Stimulated activated CD8-positive, alpha-beta memory T cell treated with anti-CD3 and anti-CD28 coated beads, Interleukin-15, amount 100 ng/mL, for 48 hours (primary cell): ENCODE measurements at places on chromosomes 4 and X.

- DNase-seq, result no peak
Observed at GRCh38 chrX:132676561-132677186, 187.8 kb upstream of the MBNL3 start.

DNA sequence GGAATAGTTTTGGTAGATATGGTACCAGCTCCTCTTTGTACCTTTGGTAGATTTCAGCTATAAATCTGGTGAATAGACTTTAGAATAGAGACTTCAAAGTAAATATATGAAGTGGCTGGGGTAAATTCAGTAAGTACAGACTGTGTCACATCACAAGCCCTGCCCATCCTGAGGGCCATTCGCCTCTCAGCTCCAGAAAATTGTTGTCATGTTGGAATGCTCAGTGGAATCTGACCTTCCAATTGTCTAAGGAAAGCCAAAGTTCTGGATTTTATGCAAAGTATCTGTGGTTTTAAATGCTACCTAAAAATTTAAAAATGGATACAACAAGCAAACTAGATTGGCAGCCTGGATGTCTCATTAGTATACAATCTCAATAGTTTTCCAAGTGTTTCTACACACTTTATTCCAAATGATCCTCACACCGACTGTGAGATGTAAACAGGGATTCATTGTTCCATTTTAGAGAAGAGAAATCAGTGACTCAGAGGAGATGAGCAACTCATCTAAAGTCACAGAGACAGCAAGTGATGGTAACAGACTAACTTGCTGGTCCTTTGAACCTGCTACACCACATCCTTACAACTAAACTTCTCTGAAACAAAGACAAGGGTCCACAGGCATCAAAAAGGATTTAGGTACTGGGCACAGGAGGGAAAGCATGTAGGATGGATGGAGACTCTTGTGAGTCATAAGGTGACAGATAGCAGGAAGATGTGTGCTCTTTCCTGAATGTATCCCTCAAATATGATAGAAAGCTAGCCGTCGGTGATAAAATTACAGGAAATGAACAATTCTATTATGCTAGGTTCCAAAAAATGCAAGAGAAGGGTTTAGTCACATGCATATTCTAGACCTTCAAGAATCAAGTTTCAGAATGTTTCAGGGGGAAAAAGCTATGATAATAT, 127.3 kb downstream of the ATP10D start:
- no peak for DNase-seq

GRCh38 chr4:173490817-173491528, 39.1 kb downstream of the HAND2 start:
- no peak for DNase-seq

- no peak for DNase-seq
Observed at GRCh38 chrX:9149501-9150245, 115.7 kb upstream of the FAM9B start.

DNA sequence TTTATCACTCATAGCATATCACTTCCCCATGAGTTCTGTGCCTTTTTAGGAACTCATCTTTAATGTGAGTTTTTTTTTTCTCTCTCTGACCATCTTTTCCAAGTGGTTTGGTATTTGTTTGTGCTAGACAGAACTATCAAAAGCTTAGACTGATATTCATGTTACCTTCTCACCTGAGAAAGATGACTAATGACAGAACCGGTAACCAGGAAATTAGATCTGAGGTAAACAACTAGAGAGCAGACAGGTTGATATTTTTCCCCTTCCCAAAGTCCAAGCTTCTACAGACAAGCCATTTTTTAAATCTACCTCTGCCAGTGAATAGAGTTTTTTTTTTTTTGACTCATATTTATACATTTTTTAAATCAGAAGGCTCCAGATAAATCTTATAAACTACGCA, 17.0 kb upstream of the SRD5A3 start:
- DNase-seq, result no peak

GRCh38 chr4:188411805-188412204, 272.6 kb downstream of the TRIML1 start:
- no peak for DNase-seq

GRCh38 chrX:25503826-25504225, 488.1 kb upstream of the ARX start:
- no peak for DNase-seq

GRCh38 chrX:19673375-19674040, 158.2 kb upstream of the MAP3K15 start:
- DNase-seq, result no peak

DNA sequence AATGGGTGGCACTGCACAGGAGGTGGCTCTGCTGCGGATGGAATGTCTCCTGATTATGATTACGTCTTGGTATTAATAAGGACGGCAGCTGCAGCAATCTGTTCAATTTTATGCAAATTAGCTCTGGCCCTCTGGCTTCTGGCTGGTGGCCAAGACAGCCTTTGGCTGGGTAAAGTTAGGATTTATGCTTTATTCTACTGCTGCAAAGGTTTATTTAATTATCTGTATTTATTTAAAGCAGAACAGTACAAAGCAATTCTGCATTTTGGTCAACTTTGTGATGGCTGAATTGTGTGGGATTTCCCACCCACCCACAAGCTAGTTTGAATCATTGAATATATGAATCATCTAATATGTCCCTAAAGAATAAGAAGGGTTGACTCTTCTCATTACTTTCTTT, 745.6 kb upstream of the FAM241A start:
- DNase-seq, result no peak

GRCh38 chr4:183863155-183863825, 41.8 kb upstream of the STOX2 start:
- DNase-seq, result no peak

GRCh38 chr4:176592976-176593670, 199.6 kb downstream of the VEGFC start:
- DNase-seq, result no peak

DNA sequence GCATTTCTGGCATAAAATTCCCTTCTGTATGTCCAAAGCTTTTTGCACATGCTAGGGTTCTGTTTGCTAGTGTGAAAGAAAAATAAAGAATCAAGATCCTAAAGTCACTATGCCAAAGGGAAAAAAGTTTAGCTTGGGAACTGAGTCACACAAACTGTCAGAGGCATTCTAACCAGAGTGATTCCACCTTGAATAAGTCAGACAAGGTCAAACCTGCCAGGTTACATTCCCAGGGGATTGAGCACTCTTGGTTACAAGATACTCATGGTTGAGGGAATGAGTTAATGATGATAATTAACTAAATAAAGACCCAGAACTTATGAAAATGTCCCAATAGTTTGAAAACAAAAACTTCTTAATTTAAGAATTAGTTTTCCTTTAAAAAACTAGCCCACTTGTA, 13.7 kb upstream of the UGT2B17 start:
- no peak for DNase-seq

GRCh38 chr4:139872274-139872673, 206.7 kb downstream of the MGST2 start:
- DNase-seq, result no peak

- no peak for DNase-seq
Observed at GRCh38 chr4:121375262-121375661, 5.6 kb downstream of the QRFPR start.

- no peak for DNase-seq
Observed at GRCh38 chrX:47643926-47644325, 6.4 kb downstream of the ELK1 start.

- no peak for DNase-seq
Observed at GRCh38 chr4:127047930-127048329, 584.8 kb upstream of the INTU start.

DNA sequence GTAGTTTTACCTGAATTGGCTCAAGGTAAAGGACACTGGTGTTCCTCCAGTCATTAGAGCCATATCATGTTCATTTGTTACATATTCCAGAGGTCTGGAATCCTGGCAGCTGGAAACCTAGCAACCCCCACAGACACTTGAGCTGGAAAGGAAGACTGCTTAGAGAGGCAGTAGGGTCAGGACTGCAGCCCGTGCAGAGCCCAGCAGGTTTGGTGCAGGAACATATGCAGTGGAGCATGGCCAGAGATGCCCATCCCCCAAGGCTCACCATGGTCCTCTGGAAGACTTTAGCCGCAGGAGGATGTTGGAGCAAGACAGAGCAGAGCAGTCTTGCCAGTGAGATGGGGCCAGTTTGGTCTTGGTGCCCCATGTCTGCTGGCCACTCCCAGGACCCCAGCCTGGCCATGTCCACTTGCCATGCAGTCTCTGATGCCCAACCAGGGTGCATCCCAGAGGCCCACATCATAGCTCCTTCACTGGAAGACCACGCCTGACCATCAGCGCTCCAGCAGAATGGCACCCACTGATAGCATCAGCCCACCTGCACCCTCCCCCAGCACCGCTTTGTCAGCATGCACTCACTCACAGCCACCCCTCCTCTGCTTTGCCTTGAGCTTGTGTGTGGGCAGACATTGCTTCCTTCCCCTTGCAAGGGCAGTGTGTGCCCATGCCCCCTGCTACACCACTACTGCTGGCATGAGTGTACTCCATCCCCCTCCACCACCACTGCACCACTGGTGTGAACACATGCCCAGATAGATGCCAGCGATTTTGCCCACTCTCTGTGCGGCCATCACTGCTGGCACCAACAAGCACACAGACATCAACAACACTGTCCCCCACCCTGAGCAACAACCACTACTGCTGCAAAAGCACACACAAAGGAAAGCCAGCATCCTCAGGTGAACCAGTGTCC, 190.3 kb upstream of the SPOCK3 start:
- no peak for DNase-seq

GRCh38 chrX:40872351-40872750, 137.0 kb upstream of the MED14 start:
- DNase-seq, result no peak

GRCh38 chrX:120426599-120426998, 42.5 kb downstream of the LAMP2 start:
- DNase-seq, result no peak

GRCh38 chrX:38694394-38694793, 106.9 kb upstream of the MID1IP1 start:
- no peak for DNase-seq

- DNase-seq, result no peak
Observed at GRCh38 chrX:41684940-41685339, 3.8 kb upstream of the GPR34 start.

GRCh38 chr4:79081973-79082372, 142.7 kb upstream of the PAQR3 start:
- no peak for DNase-seq

DNA sequence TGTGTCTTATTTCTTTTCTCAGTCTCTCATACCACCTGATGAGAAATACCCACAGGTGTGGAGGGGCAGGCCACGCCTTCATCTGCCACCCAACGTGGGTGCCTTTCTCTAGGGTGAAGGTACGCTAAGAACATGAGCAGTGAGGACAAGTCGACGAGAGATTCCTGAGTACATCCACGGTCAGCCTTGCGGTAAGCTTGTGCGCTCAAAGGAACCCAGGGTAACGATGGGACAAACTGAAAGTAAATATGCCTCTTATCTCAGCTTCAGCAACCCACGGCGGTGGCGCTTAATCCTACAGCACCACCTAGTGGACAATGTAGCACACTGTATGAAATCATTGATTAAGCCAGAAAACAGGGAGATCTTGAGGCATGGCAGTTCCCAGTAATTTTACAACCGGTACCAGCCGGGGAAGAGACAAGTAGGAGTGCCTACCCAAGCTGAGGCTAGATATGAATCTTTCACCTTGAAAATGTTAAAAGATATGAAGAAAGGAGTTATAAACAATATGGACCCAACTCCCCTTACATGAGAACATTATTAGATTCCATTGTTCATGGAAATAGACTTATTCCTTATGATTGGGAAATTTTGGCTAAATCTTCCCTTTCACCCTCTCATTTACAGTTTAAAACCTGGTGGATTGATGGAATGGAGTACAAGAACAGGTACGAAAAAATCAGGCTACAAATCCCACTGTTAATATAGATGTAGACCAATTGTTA, 63.0 kb downstream of the ZNF732 start:
- peak; percentile 36 for DNase-seq

GRCh38 chrX:71941145-71941544, 30.5 kb downstream of the NHSL2 start:
- DNase-seq, result no peak

GRCh38 chr4:73897380-73898136, 28.4 kb downstream of the CXCL1 start:
- no peak for DNase-seq

DNA sequence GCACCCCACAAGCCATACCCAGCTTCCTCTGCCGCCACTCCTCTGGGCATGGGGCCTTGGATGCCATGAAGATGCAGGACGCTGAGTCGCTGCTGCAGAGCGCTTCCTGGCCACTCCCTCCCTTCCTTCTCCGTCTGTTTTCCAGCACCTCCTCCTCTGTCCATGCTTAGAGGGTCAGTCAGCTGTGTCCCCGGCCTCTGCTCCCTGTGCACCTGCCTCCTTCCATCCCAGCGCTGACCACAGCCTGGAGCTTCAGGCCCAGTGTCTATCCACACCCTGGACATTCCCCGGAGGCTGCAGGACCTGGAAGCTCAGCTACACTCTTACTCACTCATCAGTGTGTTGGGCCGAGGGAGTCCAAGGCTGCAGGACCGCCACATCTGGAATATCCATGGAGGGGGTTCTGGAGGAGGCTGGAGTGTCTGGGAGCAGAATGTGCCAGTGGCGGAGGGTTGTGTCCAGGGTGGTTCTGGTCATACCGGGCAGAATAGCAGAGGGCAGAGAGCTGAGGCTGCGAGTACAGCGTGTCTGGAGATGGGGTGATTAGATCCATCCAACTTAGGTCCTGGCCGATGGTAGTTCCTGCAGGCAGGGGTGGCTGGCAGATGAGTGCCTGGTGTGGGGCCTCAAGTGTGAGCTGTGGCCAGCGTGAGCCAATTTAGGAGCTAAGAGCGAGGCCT, 58.6 kb upstream of the ADRA2C start:
- DNase-seq, result no peak

DNA sequence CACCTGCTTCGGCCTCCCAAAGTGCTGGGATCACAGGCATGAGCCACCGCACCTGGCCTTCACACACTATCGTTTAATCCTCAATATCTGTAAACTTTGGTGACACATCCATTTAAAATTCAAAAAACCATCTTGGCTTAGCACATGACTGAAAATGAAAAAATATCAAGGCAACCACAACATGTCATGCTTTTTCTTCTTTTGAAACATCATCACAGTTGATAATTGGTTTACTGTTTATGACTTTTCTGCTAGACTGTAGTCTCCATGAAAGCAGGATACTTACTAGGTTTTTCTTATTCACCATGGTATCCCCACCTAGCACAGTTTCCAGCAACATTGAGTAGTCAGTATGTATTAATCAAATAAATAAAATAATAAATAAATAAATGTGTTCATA, 11.0 kb downstream of the GNRHR start:
- DNase-seq, result no peak

DNA sequence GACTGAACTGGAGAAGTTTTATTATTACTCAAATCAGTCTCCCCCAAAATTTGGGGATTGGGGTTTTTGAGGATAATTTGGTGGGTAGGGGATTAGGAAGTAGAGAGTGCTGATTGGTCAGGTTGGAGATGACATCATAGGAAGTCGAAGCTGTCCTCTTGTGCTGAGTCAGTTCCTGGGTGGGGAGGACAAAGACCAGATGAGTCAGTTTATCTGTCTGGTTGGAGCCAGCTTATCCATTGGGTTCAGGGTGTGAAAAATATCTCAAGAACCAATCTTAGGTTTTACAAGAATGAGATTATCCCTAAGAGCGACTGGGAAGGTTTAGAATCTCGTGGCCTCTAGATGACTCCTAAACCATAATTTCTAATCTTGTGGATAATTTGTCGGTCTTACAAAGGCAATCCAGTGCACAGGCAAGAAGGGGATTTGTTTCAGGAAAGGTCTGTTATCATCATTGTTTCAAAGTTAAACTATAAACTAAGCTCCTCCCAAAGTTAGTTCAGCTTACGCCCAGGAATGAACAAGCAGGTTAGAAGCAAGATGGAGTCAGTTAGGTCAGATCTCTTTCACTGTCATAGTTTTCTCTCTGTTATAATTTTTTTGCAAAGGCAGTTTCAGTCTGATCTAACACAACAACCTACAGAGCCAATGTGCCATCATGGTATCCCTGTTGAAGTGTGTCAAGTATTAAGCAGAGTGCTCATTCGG, 274.5 kb downstream of the SLC7A11 start:
- DNase-seq, result no peak
